ENCODE measurements at places on chromosomes 2 and 18.

- DNase-seq: no peak
Observed at GRCh38 chr18:21277578-21277977, 35.5 kb downstream of the GREB1L start.

DNA sequence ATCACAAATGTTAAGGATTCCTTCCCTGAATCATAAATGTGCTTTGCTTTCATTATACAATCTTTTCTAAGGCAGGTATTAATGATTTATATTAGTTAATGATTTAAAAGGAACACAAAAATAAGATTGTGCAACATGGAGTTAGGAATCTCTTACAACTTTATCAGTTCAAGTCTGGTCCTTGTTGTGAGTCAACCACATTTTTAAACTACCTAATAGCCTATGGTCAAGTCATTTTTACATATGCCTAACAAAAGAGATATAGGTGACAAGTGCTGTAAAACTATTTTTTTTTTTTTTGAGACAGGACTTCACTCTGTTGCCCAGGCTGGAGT, 8.2 kb upstream of the INPP1 start:
- DNase-seq: no peak

DNA sequence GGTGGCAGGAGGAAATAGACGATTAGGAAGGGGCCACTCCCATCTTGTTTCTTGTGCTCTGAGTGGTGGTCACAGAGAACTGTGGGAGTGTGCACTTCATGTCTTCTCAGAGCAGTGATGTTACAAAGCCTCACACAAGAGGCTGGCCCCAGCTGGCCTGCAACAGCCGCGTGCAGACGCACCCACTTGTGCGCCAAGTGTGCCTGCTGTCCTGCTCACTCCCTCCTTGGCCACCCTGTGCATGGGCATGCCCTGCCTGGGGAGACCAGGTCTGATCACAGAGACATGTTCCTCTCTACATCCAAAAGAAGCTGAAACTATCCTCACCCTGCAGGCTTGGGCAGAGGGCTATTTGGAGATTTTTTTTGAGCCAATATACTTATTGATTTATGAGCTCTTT, 108.4 kb downstream of the MRO start:
- no peak for DNase-seq

- no peak for DNase-seq
Observed at GRCh38 chr2:46861916-46862315, 53.7 kb downstream of the MCFD2 start.

GRCh38 chr18:8249811-8250210, 359.4 kb upstream of the RAB12 start:
- DNase-seq: no peak

DNA sequence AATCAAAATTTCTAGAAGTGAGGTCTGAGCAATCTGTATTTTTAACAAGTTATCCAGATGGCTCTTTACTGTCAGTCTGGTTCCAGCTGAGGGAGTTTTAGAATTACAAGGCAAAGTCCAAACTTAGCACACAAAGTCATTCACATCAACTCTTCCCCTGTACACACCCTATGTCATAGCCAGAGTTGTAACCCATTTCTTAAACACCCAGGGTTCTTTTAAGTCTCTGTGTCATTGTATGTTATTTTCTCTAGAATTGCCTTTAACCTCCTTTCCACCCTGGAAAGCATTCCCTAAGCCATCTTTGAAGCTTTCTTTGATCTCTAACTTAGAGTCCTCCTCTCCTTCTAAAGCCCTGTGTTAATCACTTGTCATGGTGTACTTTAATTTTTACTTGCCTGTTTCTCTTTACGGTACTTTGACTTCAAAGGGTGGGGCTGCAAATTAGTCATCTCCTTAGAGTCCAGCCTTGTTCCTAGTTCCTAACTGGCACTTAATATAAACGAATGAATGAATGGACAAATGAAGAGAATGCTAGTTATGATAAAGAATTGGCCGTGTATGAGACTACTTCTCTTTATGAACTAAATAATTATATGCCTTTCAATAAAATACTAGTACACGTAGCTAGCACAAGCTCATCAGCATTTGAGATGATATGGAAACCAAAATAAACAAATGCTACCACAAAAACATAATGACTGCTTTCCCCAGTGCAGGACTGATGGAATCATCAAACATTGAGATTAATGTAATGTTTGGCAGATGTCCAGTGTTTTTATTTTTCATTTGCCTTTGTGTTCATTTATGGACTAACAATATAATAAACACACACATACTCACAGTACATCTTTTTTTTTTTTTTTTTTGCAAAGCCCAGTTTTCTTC, 11.9 kb upstream of the ACTR3 start:
- peak; percentile 49 for DNase-seq

DNA sequence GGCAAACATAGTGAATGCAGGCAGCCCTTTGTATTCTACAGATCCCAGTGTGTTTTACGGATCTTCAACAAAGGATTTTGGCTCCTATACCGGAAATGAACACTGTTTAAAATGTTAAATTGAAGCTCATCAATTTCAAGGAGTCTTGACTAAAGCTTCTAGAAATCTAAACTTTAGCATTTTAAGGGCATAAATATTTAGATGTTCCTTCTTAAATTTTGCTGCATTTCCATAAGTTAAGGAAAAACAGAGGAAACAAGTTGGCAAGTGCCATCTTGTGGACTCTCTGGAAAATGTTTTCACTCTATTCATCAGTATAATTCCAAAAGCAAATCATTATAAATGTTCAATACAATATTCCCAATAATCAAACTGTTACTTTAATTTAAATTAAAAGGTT, 19.6 kb downstream of the CHN1 start:
- peak; percentile 16 for DNase-seq

DNA sequence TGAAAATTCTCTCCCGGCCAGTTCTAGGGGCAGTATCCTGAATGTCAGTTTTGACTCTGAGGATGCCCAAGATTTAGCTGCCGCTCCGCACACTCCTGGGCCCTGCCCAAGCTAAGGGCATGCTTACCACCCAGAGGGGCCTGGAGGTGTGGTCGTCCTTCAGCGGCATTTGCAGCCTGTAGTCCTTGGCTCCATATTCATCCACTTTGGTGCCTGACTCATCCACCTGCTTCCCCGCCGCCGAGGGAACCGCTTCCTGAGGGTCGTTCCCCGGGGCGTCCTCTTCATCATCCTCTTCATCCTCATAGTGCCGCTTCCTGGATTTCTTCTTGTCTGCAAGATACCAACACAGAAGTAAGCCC, 577 bp downstream of the ERCC3 start:
- peak; percentile 20 for DNase-seq

GRCh38 chr2:2573205-2573604, 242.1 kb upstream of the MYT1L start:
- DNase-seq: no peak

- no peak for DNase-seq
Observed at GRCh38 chr18:35836932-35837331, 135.5 kb upstream of the RMP24 start.

- DNase-seq: no peak
Observed at GRCh38 chr2:215370112-215370965, 58.5 kb downstream of the ATIC start.

GRCh38 chr2:219570194-219570923, 980 bp downstream of the OBSL1 start:
- DNase-seq: peak; percentile 86

GRCh38 chr2:85132834-85133637, at the start of gene TCF7L1:
Gene TCF7L1 (plus strand): TSS chr2:85133392. CDS start chr2:85133685, 293 bp downstream.
- DNase-seq: peak; percentile 95

GRCh38 chr2:74014813-74015212, 30.1 kb downstream of the TET3 start:
- no peak for DNase-seq

DNA sequence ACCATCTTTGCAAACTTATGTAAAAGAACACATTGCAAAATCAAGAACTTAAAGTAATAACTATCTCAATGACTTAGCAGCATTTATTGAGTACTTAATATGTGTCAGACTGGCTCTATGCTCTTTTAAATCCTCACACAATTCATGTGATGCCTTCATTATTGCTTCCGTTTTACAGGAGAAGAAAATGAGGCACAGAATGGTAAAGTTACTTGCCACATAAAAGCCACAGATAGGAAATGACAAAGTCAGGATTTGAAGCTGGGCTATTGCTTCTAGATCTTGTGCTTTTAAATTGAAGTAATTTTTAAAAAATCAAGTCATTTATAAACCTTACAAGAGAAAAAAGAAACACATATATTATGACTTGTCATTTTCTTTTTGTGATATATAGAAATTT, 174.2 kb downstream of the WDR7 start:
- DNase-seq: no peak

GRCh38 chr2:152585830-152586484, 131.3 kb downstream of the PRPF40A start:
- peak; percentile 86 for DNase-seq

GRCh38 chr2:175879679-175880078, 122.4 kb downstream of the LNPK start:
- no peak for DNase-seq

DNA sequence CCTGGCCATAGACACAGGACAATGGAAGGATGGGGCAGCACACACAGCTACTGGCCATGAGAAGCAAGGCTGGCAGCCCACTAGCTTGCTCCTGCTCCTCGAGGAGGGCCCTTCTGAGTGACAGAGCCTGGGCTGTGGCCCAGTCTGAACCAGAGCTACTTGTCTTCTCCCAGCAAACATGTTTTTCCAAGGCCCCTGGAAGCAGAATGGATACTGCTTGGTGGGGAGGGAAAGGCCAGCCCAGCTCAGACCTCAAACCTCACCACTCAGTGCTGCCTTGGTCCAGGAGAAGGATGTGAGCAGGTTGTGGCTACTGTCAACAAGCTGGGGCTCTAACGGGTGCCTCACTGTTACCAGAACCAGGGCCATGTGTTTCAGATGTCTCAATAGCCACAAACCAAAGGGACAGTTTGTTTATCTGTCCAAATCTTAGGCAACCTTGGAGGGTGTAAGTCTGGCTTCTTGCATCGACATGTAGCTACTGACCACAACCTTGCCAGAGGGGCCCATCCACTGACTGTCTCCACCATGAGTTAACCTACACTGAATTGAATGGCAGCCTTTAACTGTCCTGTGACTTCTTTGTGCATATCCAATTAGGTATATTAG, 98.6 kb downstream of the TGFA start:
- no peak for DNase-seq

- no peak for DNase-seq
Observed at GRCh38 chr18:74012954-74013630, 134.5 kb downstream of the FBXO15 start.

- DNase-seq: no peak
Observed at GRCh38 chr2:105768961-105769452, 24.3 kb downstream of the NCK2 start.

DNA sequence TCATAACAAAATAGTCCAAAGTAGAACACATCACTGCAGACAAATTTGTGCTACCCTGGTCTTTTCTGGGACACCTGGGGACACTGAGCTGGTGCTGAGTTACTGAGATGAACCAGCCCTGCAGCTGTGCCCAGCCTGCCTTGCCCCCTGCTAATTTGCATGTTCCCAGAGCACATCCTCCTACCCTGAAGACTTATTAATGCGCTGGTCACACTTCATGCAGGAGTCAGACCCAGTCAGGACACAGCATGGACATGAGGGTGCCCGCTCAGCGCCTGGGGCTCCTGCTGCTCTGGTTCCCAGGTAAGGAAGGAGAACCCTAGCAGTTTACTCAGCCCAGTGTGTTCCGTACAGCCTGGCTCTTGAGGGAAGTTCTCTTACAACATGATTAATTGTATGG, 1518.3 kb downstream of the RPIA start:
- DNase-seq: no peak

- peak; percentile 87 for DNase-seq
Observed at GRCh38 chr2:12819103-12819475, 102.4 kb downstream of the TRIB2 start.

DNA sequence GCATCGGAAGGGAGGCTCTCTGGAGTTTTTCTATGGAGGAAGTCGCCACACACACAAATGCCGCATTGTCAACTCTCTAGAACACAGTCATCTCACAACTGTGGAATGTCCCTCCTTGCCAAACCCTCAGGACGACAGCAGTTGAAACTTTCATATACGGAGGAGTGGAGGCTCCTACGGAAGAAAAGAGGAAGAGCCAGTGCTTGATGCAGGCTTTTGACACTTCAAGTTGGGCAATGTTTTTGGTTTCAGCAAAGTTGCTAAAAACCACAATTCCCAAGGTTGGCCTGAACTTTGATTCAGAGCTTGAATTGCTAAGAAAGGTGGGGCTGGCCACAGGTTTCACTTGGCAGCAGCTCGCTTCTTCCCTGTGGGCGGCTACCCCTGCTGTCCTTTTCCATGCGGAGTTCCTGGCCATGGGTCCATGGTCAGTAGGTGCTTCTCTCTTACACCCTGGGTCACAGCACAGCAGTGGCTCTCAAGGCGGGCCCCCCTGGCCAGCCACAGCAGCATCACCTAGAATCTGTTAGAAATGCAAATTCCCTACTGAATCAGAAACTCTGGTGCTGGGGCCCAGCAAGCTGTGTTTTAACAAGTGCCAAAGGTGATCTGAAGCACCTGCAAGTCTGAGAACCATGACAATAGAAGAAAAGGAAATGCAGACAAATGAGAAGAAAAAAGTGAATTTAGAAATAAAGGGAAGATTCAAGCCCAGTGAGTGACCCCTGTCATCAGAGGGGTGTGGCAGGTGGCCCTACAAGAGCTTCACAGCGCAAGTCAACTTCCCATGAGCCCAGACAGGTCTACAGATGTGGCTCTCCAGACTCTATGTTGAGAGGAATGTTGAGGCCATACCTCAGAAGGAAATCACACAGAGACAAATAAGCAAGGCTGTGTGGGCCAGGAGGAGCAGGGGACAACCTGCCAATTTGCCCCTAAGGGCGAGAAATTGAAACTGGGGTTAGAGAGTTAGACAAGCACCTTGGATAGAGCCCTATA, 856.4 kb downstream of the RNF144A start:
- DNase-seq: peak; percentile 55

DNA sequence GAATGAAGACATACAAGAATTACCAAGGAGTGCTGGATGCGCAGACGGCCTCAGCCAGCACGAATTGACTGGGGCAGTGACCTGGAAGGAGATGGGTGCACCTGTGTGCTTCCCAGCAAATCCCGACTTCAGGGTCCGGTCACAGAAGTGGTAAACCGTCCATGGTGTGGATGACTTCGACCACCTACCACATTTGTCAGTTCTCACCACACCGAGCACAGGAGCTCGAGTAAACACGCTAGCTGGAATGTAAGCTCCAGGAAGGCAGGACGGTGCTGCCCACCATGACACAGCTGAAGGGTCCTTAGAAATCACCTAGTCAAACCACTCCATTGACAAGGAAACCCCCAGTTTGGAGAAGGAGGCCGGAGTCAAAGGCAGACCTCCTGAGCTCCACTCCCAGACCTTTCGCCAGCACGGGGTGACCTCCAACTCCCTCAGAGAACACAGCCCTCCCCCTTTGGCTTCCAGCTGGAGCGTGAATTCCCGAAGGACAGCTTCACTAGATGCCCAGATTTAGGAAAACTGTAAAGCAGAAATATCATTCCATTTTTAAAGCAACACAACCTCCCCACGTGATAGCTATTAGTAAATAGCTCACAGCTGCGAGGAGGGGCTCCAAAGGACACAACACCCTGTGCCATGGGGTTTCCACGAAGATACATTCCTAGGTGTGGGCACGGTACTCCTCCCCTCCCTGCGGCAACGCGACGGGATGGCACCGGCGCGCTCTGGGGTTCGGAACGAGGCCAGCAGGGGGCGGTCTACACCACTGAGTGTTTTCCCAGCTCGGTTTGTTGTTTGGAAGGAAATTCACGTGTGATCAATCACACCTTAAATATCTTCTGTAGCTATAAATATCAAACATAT, 34.1 kb upstream of the GNAL start:
- DNase-seq: peak; percentile 85

Data from AG20443 (cell line).